Right forelimb (tissue), 1 donor: ENCODE measurements at places on chromosomes 2 and 18.

- DNase-seq = no peak
Measured at GRCh38 chr18:70671889-70672565, 383.2 kb downstream of the SOCS6 start.

DNA sequence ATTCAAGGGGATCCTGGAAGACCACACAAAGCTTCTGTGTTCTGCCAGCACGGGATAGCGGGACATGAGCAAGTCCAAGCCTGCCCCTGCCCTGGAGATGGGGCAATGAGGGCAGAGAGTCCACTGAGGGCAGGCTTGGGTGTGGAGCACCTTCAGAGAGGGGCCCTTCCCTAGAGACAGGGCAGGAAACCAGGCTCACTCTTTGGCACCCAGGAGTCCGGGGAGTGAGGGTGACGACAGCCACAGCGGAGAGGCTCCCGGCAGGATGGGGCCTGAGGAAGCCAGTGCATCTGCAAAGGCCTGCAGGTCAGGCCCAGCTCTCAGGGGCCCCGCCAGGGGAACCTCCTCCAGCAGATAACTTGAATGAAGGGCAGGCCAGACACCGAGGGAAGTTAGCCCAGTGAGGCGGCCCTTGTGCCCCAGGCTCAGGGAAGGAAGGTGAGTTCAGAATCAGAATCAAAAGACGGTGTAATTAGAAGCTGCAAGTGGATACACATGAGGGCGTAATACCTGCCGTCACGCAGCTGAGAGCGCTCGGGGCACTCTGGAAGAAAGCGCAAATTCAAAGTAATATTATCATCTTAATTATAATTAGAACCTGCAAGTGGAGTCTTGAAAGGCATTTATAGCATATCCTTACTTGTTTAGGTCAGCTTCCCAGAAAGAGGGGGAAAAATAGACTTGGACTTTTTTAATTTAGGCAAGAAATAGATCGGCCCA lies 142.6 kb upstream of the LGALSL start:
- no peak for DNase-seq

- DNase-seq = no peak
Measured at GRCh38 chr2:242024751-242025355, 155.3 kb downstream of the RTP5 start.

DNA sequence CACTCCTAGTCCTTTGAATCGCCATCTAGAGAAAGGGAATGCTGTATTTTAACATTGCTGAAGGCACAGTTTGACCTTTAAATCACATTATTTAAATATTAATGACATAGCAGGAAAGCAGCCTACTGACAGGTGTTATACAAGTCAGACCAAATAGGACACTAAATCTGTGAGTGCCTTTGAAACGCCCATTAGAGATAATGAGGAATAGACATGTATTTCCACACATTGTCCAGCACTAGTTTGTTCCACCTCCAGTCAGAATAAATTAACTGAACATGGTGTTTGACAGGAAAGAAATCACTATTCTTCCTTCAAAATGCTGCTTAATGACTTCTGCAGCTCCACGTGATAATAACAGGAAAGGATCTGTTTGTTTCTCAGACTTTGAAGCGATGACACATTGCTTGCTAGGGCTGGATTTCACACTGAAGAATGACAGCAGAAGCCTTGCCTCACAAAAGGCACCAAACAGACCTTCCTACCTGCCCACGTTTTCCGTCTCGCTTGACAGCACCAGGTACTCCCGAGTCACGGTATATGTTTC lies 90.5 kb upstream of the DDX18 start:
- DNase-seq = no peak

DNA sequence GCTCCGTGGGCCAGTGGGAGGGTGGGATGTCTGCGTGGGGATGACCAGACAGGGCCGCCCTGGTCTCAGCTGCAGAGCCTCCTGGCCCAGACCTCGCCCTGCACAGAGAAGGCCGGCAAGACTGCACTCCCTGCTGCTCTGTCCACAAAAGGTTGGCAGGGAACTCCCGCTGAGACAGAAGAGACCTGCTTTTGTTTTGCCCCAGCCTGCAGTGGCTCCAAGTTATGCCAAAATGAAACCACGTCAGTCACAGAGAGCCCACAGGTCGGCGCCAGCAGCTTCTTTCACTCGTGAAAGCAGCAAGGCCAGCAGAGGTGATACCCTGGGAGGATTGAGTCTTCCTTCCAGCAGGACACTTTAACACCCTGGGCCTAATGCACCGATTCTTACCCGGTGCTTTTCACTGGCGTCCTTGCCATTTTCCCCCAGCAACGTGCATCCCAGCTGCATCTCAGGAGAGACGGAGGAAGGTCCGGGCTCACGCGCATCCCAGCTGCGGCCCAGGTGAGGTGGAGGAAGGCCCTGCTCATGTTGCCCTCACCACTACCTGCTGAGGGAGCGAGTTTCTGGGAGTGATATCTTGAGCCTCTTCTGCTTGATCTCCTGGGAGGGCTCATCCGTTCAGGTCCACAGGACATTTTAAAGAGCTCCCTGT lies 22.1 kb upstream of the CTDP1 start:
- DNase-seq = no peak
